ENCODE measurements at places on chromosomes 12 and 14. TPM values are rescaled to one million over a fixed set of nuclear protein-coding genes. Genes with fewer than 3 reads are reported as not detected.

MAP3K9 gene
- total RNA-seq = 11.4 TPM

- DNase-seq = no peak
These were observed 98.7 kb upstream of the ATF1 start for GRCh38 chr12:50665170-50665569.

DNA sequence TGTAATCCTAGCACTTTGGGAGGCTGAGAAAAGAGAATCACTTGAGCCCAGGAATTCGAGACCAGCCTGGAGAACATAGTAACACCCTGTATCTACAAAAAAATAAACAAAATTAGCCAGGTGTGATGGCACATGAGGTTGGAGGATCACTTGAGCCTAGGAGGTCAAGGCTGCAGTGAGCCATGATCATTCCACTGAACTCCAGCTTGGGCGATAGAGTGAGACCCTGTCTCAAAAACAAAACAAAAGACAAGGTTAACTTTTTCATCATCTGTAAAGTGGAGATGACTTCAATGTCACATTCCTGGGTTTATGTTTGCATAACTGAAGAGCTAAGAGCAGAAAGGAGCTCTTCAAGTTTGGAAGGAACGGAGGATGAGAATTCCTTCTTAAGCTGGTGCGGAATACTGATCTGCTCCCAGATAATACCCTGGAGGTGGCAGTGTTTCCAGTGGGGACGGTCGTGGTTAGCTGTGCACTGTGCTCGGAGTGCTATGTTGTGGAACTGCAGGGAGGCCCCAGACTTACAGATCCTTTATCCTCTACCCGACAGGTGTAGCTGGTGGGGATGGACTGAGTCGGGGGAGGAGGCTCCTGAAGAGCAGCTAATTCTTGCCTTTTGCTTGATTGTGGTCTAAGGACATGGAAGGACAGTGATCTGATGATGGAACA lies 22.5 kb upstream of the BICD1 start:
- DNase-seq = no peak

- no peak for DNase-seq
These were observed 145.0 kb downstream of the SAMD4A start for GRCh38 chr14:54711812-54712464.

GRCh38 chr12:112121780-112122565 lies 3.4 kb upstream of the TRAFD1 start:
- DNase-seq = no peak

- DNase-seq = no peak
These were observed 525 bp downstream of the RNU6-8 start for GRCh38 chr14:32202491-32202997.

DNA sequence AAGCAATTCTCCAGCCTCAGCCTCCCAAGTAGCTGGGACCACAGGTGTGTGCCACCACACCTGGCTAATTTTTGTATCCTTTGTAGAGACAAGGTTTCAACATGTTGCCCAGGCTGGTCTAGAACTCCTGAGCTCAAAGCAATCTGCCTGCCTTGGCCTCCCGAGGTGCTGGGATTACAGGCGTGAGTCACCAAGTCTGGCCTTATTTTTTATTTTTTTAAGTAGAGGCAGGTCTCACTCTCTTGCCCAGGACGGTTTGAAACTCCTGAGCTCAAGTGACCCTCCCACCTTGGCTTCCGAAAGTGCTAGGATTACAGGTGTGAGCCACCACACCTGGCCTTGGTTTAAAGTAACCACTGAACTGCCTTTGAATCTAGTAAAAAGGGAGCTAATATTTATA lies 56.8 kb downstream of the SPPL3 start:
- no peak for DNase-seq
